ENCODE measurements at places on chromosomes 12 and 14. TPM values are rescaled to one million over a fixed set of nuclear protein-coding genes. Genes with fewer than 3 reads are reported as not detected.

Gene RHEBL1
- 1.8 TPM for polyA plus RNA-seq

Gene ENO2
- 12.5 TPM for polyA plus RNA-seq

Gene LTBP2
- 2.0 TPM for polyA plus RNA-seq

Gene LRRC10
- 0.10 TPM for polyA plus RNA-seq

Gene DAO
- 1.0 TPM for polyA plus RNA-seq

Gene DTX1
- 10.3 TPM for polyA plus RNA-seq

Gene RNU4-1
- not detected for polyA plus RNA-seq

Gene RPGRIP1
- 0.47 TPM for polyA plus RNA-seq

- no peak for DNase-seq
Measured at GRCh38 chr12:103875666-103876065, 34.6 kb upstream of the NT5DC3 start.

DNA sequence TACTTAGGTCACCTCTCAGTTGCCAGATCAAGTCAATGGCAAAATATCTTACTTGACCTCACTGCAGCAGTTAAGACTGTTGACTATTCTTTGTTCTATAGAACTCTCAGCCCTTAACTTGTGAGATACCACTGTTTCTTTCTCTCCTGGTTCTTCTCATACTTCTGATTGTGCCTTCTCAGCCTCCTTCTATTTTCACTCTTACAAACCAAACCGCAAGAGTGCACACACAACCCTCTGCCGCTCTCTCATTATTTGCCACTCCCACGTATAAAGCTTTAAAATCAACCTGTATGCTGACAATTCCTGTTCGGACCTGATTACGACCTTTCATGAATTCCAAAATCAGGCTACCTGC is 4.5 kb downstream of the E2F7 start:
- no peak for DNase-seq

- DNase-seq: peak; percentile 29
Measured at GRCh38 chr14:34874386-34875030, 652 bp downstream of the BAZ1A start.

GRCh38 chr12:12224240-12224940 is 42.5 kb downstream of the LRP6 start:
- no peak for DNase-seq

- DNase-seq: no peak
Measured at GRCh38 chr12:130141901-130142683, 20.2 kb upstream of the FZD10 start.

DNA sequence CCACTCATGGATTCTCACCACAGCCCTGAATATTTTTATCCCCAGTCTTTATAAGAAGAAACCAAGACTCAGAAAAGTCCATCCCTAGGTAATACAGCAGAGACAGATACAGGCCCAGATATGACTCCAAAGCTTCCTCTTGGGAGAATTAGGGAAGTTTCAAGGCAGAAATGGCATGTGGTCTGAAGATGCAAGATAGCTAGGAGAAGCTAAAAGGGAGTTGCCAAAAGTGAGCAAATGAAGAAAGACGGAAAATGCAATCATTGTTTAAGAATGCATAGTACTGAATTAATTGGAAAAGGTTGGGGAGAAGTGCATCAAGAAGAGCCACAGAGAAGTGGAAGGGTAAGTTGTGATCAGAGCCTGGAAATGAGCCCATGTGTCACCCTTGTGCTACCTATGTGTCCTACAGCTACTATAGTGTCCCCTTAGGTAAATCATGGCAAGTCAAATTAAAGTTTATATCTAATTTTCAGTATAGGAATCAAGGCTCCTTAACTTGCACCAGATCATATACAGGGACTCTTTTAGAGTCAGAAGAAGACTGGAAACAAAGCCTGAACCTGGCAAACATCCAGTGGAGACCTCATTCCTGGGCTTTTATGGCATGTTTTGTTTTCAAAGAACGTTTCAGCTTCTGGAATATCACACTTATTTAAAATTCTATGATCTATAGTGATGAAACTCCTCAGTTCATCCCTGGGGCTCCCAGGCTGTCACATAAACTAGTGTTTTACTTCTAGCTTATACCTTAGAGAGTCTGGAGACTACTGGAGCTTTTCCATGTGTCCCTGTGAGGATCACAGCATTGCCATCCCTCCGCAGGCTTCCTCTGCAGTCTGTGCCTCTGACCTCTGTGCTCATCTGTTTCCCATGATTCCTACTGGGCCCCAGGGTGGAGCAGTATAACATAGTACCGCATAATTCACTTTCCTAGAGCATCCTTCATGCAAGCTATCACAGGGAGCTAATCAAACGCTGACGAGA is 189.0 kb upstream of the CDKN3 start:
- DNase-seq: no peak

DNA sequence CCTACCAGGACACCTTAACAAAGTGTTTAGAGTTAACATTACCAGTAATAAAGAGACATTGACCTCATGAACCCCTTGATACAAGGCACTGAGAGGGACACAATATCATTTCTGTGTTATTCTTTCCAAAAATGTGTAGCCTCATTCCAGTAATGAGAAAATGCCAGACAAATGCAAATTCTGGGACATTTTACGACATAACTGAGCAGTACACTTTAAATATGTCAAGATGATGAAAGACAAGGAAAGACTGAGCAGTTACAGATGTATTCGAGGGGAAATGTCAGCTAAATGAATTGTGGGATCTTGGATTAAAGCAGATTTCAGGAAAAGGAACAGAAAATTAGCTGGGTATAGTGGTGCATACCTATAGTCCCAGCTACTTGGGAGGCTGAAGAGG is 255.6 kb downstream of the ERC1 start:
- DNase-seq: peak; percentile 19

- no peak for DNase-seq
Measured at GRCh38 chr14:63155511-63156185, 48.6 kb upstream of the RHOJ start.

DNA sequence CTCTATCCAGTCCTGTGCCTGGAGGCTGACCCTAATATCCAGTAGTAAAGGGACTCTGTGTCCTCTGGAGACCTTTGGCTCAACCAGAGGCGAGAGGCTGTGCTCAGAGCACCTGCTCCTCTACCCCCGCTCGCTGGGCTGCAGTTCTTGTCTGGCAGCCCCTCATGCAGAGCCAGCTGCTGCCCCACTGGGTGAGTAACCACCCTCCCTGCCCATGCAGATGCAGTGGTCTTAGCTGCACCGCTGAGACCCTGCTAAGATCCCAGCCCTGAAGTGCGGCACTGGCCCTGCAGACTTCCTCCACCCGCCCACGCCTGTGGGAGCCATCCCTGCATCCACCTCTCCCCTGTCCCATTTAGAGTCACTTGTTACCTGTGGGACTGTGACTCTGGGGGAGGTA is 347.5 kb upstream of the SFSWAP start:
- no peak for DNase-seq

GRCh38 chr12:388541-389141 is 479 bp downstream of the KDM5A start:
- no peak for DNase-seq

DNA sequence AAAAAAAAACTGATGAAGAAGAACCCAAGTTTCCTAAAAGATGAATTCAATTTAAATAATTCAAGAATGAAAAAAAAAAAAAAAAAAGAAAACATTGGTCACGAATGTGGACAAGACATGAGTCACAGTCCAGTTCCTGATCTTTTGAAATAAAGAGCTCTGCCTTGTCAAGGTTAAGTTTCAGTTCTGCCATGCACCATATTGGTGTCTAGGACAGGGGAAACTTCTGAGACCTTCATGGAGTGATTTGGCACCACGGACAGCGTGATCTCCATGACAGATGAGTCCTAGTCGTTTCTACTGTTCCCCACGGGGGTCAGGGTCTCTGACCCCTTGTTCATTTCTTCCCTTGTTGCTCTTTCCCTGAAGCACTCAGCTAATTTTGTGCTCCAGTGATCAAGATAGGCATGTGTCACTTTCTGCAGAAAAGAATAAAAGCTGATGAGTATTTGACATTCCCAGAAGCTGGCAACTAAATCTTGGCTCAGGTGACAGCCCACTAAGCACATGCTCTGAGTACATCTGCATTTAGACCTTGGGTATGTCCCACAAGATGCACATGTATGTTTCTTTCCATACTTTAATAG is 1159.7 kb downstream of the BCL11B start:
- DNase-seq: no peak

GRCh38 chr12:1906579-1906978 is 11.9 kb downstream of the CACNA2D4 start:
- DNase-seq: no peak

Measured in right renal cortex interstitium (tissue), 3 donors.